AG08396 (cell line): ENCODE measurements at places on chromosomes 5 and 9.

DNA sequence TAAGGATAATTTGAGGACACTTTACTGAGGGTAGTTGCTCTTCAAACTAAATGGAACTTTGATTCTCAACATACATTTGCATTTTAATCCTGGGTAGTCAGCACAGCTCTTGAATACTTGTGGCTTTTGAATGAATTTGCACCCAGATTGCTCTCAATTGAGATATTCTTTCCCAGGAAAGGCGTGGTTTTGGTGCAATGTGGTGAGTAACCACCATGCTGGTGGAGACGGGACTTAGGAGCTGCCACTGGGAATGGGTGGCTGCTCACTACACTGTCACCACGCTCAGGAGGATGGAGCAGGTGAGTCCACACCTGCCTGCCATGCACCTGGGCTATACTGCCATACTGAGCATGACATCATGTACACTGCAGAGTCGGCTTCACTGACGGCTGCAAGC, 99.2 kb downstream of the IRX1 start:
- DNase-seq, result no peak

DNA sequence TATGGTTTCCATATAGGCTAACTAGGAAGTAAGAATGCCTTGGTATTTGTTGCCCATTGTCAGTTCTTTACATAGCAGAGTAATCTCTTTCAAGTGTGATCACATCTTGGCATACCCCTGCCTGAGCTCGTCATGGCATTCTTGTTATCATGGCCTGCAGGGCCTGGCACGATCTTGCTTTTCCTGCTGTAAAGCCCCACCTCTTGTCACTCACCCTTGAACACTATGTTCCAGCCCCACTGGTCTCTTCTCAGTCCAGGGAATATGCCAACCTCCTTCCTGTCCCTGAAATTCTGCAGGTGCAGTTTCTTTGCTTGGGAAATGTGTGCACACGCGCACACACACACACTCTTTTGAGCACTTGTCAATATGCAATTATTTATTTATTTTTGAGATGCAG, 250.2 kb upstream of the DMRT1 start:
- DNase-seq, result no peak

- DNase-seq, result no peak
Observed at GRCh38 chr5:142208777-142209312, 100.3 kb downstream of the NDFIP1 start.

- DNase-seq, result no peak
Observed at GRCh38 chr9:69264526-69264925, 60.5 kb upstream of the ENTREP1 start.

DNA sequence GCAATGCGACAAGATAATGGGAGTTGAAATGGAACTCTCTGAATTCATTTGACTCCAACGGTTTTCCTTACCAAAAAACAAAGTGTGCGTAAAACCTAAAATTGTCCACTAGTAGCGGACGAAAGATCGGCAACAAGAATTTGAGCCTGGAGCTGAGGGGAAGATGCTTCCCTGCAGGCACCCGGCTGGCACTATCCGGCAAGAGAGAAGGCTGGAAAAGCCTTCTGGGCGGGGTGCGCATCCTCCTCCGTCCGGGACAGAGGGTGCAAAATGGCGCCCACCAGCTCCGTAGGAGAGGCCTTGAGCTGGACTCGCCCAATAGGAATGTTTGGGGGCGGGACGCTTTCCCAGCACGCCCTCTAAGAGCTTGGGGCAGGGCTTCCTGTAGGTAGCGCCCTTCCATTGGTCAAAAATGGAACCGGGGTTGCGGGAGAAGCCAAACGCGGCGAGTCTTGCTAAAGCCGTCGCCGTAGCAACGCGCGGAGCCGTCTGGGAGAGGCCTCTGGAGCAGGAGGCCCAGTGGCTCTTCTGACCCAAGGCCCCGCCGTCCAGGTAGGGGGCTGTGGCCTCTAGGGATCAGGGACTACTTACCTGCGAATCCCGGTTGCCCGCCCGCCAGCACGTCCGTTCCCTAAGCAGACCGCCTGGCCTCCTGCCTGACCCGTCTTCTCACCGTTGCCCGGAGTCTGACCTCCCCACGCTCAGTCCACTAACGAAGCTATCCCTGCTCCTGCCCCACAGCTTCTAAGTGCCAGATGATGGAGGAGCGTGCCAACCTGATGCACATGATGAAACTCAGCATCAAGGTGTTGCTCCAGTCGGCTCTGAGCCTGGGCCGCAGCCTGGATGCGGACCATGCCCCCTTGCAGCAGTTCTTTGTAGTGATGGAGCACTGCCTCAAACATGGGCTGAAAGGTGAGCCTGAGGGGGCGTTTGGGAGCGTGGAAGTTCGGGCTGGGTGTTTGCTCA, 9.2 kb downstream of the RUFY1 start:
- DNase-seq, result peak; percentile 98

DNA sequence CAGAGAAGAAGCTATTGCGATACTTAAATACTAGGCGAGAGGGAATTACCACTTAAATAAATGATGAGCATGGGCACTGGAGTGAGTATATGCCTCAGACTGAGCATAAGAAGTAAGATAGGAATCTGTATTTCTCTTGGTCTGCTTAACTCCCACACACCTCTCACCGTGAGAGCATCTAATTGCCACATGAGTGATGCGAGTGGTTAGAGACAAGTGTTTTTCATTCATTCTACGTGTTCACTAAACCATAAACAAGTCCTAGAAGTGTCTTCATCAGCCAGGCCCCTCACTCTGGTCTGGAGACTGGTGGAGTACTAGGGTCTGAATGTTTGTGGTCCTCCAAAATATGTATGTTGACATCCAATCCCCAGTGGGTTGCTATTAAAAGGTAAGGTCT, 150.2 kb upstream of the SLC12A2 start:
- no peak for DNase-seq

GRCh38 chr9:127135056-127135745, 12.8 kb upstream of the ANGPTL2 start:
- no peak for DNase-seq

DNA sequence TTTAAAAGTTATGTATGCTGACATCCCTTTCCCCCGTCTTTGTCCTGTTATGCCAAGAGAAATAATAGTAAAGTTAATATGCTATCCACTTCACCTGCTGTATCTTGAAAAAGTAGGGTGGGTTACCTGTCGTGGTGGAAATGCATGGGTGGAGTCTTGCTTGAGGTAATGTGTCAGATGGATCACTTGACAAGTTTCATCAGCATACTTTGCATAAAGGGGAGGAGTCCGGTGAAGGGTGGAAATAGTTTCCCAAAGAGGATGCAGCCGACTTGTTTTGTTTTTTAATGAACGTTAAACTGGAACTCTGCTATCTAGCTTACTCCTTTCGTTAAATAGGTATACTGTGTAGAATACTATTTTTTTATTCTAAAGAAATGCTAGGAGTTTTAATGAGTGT, 9.0 kb upstream of the DMRT3 start:
- no peak for DNase-seq

- no peak for DNase-seq
Observed at GRCh38 chr9:134267305-134267880, 58.9 kb upstream of the RXRA start.

DNA sequence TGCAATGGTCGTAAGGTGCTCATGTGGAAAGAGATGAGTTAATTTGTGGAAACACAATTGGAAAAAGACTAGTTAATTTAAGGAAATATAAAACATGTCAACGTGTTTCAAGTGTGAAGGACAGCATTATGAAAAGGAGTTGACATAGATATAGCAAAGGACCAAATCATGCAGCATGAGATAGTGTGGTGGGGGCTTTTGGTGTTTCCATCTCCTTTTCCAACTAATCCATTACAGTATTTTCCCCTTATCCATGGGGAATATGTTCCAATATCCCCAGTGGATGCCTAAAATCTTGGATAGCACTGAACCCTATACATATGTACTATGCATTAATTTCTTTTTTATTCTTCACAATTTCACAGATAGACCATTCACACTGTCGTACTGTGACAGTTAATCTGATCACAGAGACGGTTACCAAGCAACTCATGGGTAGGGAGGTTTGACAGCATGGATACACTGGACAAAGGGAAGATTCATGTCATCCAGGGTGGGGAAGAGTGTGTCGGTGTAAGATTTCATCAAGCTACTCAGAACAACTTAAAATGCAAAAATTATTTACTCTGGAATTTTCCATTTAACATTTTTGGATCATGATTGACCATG, 238.6 kb downstream of the CDH12 start:
- DNase-seq, result no peak

DNA sequence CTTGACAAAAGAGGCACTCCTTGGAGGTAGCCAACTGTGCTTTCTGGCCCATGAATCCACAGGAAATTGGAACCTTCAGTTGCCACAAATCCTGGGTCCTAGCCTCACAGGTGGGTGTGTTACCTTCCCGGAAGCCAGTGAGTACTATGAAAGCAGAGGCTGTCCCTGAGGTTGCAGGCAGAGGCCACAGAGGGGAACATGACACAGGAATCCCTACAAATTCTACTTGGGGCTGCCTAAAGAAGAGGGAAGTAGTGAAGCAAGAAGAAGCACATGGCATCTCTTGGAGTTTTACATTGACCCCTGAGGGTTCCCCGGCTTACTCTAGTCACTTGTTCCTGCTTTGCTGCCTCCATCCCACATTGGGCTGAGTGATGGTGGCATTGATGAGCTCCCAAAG, 2.6 kb downstream of the SLC22A5 start:
- DNase-seq, result no peak

GRCh38 chr5:65061974-65062353, 293.2 kb downstream of the CWC27 start:
- DNase-seq, result no peak

GRCh38 chr9:33628865-33629410, 104.9 kb downstream of the ANKRD18B start:
- DNase-seq, result no peak

- no peak for DNase-seq
Observed at GRCh38 chr5:35804201-35804653, 52.5 kb upstream of the IL7R start.

- DNase-seq, result no peak
Observed at GRCh38 chr9:112124156-112124555, 50.9 kb downstream of the SUSD1 start.

DNA sequence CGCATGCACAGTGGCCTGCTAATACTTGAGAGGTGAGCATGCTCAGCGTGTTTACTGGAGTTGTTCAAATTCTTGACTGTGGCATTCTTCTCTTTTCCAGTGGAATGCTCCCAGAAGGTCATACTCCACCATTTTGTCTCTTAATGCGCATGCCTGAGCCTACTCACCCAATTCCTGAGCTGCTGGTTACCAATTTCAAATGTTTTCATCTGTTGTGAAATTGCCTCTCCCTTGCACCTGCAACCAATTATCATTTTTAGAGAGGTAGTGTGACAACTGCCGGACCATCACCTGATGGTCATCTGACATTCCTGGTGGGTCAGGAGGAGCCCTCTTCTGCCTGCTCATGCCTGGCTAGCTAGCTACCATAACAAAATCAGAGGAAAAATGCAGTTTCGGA, 82.2 kb upstream of the LIFR start:
- DNase-seq, result no peak

GRCh38 chr9:2066312-2067273, 51.4 kb downstream of the SMARCA2 start:
- DNase-seq, result peak; percentile 25

DNA sequence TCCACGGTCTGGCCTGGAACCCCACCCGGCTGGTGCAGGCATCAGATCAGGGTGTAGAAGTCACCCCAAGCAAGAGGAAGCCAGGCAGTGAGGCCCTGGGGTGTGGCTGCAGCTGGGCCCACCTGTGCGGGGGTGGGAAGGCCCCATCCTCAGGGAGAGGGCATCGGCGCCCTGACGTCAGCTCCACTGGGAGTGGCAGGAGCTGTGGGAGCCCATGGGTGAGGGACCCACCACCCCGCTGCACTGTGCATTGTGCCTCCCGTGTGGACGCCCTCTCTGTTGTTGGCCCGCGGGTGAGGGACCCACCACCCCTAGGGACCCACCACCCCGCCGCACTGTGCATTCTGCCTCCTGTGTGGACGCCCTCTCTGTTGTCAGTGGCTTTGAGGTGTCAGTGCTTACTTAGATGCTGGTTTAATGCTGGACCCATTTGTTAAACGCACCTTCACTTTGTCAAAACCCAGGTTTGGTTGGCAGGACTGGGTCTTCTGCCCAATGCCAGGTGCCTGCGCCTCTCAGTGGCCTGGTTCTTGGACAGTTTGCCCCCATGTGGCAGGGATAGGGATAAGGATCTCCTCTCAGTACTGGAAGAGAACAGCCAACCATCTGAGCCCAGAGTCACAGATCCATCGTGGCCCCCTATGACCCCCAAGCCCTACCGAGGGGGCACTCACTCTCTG, 6.9 kb upstream of the EXOC3 start:
- DNase-seq, result peak; percentile 67

- DNase-seq, result no peak
Observed at GRCh38 chr9:112072721-112073638, 102.1 kb downstream of the SUSD1 start.

DNA sequence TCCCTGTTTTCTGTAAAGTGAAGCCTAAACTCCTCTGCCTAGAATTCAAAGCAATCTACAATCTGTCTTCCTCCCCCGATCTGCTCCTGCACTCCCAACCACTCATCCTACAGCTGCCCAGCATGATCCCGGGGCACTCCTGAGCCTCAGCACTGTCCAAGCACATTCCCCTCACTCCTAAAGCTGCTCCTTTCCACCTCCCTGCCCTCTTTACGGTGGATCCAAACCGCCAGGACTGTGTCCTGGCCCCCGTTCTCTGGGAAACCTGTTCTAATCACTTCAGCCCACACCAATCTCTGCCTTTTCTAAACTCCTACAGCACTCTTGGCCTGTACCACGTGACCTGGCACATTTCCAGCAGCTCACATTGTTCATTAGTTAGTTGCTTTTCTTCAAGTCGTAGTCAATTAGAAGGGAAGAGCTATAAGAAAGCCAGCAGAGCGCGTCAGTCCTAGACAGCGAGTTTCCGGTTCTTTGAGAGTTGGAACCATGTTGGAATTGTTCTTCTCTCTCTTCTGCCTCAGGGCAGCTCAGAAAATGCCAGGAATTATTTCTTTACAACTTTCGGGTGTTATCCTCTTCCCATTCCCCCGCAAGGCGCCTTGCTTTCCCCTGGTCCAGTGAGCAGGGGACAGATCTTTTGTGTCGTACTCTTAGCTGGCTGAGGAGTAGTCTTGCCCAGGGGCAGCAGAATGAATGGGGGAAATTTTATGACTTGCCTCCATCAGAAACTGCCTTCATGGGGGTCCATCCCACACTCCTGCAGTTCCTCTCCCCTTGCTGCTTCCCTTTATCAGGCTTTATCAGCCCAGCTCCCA, 60.7 kb downstream of the NRG2 start:
- no peak for DNase-seq

GRCh38 chr5:113255579-113256386, 179.0 kb downstream of the TSSK1B start:
- DNase-seq, result no peak

- no peak for DNase-seq
Observed at GRCh38 chr5:145673786-145674185, 161.4 kb downstream of the PRELID2 start.

DNA sequence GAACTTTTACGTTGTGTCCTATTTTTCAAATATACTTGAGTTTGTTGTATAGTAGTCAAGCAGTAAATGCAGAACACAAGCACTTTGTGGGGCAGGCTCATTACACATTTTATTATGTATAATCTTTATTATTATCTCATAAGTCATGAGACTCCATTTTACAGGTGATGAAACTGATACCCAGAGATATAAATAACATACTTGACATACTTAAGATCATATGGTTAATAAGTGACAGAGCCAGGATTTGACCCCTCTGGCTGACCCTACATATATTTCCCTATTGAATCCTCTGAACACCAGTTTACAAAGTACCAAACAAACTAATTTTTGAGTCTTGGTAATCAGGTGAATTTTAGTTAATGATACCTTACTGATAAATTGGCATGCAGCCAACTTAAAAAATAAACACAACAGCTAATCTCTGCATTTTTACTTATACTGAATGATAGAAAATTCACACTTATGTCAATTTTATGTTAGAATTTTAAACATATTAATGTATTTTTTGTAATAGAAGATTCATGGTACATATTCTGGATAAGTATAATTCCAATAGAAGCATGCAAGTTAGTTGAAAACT, 305.0 kb upstream of the MEF2C start:
- DNase-seq, result no peak
